CD4-positive, alpha-beta T cell treated with Interleukin-6 at 100 ng/mL for 8 hours (primary cell): ENCODE measurements at places on chromosomes 2 and 18.
A peak's percentile ranks its signal among the peaks of the same experiment; 100 is the strongest.

DNA sequence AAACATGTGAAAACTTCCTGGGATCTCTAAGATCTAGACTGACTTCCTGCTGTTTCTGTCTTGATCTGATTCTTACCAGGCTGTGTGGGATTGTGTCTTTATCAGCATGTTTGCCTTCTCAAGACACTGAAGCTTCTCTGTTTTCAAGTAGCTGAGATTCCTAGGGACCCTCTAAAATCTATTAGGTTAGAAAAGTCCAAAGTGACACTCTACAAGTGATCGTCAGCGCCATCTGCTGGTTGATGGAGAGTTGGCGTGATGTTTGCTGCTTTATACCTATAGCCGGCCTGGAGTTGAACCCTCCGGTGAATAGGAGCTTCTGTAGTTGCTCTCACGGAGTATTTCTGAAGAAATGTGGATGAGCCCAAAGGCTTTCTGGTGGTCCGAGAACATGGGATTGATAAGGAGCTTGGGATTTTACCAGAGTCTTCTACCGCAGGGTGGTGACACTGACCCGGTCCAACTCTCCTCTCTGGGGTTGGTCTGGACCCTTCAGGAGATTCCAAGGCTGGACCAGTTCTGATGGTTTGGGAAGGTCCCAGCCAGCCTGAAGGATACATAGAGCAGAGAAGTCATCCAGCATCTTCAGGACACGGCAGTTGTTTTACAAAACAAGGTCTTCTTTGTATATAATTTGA is 96.0 kb upstream of the TTC39C start:
- DNase-seq, result peak; percentile 71

DNA sequence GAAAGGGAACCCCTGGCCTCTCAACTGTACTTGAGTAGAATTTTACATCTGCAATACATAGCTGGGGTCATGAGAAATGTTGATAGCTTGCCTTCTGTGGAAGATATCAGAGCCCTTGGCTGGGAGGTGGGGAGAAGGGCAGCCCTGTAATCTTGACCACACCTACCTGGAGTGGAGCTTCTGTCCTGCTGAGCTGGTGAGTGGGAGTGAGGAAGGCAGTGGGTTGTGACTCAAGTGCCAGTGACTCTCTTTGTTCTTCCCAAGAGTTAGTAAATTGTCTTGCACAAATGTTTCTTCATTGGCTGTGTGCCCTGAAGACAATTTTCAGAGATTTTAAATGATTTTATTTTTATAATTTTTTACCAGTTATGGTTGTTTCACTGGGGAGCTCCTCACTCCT is 277.3 kb downstream of the MBD5 start:
- no peak for DNase-seq

- no peak for DNase-seq
Observed at GRCh38 chr2:136058262-136058661, 59.7 kb downstream of the CXCR4 start.

DNA sequence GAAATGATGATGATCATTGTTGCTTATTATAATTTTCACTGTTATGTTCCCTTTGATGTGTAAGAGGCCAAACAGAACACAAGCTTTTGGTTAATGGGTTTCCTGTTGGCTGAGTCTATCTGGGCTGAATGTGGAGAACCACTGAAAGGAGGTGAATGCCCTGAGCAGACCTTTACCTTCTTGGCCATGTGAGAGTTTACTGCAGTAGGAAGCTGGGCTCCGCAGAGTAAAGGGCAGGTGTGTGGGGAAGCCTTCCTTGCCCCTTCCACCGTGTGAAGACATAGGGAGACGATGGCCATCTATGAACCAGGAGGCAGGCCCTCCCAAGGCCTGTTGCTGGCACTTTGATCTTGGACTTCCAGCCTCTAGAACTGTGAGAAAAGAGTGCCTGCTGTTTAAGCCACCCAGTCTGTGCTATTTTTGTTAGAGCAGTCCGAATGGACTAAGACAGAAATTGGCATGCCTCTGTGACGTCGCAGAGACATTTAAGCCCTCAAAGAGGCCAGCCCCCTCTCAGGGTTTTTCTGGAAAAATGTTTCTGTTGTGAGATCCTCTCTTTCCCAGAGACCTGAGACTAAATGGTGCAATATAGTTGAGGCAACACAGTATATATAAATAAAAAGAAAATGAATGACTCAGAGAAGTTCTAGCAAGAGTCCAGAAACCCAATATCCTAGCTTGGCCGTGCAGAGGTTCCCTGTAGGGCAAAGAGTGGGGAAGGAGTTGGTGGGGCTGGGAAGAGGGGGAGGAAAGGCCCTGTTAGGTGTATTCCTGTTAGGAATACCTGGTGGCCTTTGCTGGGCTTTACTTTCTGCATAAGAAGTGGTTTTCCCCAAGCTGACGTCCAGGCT is 121.9 kb upstream of the LGALSL start:
- DNase-seq, result no peak

DNA sequence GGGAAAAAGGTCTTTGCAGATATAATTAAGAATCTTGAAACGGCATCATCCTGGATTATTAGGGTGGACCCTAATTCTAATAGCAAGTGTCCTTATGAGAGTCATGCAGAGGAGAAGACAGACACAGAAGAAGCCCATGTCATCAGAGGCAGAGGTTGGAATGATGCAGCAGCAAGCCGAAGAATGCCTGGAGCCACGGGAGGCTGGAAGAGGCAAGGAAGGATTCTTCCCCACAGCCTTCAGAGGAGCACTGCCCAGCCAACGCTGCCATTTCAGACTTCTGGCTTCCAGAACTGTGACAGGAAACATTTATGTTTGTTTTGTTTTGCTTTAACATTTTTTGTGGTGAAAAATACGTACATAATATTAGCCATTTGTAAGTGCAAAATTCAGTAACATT is 72.3 kb downstream of the MCFD2 start:
- no peak for DNase-seq
